Frontal cortex (tissue), 4 donors: ENCODE measurements at places on chromosomes 5 and 9.

DNA sequence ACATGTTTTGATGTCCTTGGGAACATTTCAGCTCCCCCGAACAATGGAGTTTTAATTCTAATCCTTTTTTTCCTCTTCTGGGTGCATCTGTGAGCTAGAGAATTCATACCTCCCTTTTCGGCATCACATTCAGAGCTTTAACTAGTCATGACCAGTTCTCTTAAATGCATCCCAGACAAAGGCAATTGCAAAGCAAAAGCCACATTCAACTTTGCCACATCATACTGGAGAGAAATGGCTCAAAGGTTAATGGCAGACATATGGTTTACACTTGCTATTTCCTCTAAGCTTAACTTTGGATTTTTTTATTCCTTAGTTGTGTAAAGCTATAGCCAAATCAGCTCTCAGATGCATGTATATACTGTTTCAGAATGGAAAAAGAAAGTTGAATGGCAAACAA lies 153.3 kb downstream of the ESM1 start:
- no peak for DNase-seq

DNA sequence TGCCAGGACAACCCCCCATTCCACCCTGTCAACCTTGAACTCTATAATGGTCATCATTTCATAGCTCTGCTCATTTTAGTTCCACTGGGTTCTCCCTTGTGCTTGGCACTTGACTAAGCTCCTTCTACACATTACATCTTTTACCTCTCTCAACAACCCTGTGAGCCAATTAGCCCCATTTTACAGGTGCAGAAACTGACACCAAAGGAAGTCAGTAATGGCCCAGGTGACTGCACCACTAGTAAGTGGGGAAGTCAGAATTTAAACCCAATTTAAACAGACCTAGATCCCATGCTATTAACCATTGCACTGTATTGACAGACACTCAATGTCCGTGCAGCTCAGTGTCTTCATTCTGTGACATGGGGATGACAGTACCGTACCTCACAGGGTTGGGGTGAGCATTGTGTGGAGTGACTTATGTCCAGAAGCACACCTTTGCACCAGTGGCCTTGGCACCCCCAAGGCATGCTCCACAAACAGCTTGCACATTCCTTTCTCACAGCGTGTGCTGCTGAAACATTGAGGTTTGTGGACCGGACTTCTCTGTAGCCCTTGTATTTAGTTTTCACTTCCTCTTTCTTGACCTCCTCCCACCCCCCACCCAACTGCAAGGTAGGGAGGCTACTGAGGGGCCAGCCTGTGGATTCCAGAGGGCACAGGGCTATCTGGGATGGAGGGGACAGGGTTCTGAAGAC lies 23.1 kb downstream of the IRF1 start:
- no peak for DNase-seq

DNA sequence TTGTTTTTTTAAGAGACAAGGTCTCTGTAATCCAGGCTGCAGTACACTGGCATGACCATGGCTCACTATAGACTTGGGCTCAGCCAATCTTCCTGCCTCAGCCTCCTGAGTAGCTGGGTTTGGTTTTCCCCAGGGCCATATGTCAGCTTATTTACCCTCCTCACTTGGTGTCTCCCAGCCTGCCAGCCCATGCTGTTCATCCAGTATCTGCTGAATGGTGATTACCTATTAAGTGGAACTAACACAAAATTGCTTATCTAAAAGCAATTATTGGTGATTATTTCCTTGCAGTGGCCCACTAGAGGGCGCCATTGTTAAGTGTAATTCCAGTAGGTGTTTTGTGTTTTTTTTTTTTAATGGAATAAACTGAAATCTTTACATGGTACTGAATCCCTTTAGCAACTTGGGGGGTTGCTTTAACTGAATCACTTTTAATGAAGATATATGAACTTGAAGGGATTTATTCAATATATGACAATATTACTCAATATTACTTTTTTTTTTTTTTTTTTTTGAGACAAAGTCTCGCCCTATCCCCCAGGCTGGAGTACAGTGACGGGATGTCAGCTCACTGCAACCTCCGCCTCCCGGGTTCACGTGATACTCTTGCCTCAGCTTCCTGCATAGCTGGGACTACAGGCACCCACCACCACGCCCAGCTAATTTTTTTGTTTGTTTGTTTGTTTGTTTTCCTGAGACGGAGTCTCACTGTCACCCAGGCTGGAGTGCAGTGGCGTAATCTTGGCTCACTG lies 13.8 kb downstream of the EXOSC2 start:
- no peak for DNase-seq

GRCh38 chr5:111649516-111649915 lies 107.5 kb downstream of the NREP start:
- DNase-seq: no peak

DNA sequence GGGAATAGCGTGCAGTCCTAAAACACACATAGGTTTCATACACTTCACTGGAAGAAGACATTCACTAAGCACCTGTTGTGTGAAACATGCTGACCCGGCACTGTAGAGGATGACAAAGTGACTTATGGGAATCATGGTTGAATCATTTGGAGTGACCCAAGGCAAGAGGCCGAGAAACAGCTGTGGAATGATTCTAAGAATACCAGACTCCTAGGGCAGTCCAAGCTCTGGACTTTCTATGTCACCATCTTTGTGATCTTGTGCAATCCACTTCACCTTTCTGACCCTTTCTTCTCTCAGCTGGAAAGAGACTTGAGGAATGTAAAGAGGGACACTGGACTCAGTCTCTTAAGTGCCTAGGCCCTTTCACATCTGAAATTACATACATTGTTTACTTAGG lies 13.1 kb downstream of the MSANTD3 start:
- no peak for DNase-seq

DNA sequence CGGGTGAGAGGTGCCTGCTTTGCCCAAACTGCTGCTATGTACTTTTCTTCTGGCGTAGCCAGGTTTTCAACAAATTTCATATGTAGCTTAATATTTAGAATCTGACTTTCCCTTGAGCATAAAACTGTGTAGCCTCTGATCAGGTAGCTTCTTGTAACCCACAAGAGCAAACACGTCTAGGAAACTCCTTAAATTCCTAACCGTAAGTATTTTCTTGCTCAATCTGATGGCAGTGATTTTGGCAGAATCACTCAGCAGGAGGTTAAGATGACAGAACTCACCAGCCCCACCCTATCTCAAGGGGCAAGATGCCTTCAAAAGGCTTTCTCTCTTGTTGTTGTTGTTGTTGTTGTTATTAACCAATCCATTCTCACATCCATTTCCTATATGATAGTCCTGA lies 20.8 kb downstream of the CKMT2 start:
- DNase-seq: no peak

DNA sequence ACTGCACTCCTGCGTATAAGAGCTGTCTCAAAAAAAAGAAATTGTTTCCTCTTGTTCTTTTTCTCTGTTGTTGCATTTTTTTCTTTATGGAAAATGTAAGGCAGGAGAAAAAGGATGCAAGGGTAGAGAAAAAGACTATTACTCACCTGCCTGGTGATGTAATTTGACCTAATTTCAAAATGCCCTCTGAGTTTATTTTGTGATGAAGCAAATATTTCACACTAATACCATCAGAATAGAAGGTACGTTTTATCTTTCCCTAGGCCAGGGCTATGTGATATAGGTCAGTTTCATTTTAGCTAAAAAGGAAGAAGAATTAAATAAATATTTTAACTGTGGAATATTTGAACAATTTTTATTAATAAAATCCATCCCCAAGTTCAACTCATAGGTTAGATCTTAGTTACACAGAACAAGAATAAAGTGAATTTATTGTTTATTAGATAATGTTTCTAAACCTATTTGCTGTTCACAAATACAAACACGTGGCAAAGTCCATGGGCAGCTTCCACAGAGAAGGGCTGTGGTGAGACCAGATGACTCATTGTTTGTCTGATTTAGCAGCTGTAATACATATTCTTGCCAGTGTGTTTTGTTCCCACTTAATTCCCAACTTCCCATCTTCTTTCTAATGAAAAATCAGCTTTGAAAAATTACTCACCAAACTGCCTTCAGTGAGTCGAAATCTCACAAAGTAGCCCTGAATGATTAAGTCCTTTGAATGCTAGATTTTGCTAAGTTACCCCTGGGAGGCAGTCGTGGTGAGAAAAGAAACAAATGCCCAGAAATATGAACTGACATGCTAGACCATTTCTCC lies 52.8 kb upstream of the CCDC112 start:
- DNase-seq: no peak

DNA sequence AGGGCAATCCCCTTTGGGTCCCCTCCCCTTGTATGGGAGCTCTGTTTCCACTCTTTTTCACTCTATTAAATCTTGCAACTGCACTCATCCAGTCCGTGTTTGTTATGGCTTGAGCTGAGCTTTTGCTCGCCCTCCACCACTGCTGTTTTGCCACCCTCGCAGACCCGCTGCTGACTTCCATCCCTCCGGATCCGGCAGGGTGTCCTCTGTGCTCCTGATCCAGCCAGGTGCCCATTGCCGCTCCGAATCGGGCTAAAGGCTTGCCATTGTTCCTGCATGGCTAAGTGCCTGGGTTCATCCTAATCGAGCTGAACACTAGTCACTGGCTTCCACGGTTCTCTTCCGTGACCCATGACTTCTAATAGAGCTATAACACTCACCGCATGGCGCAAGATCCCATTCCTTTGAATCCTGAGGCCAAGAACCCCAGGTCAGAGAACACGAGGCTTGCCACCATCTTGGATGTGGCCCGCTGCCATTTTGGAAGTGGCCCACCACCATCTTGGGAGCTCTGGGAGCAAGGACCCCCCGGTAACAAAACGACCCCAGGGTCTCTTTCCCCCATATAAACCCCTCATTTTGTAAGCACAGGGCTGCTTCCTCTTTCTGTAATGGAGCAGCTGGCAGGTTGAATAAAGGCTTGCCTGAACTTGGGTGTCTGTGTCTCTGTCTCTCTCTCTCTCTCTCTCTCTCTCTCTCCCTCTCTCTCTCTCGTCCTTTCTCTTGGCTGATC lies 1166.2 kb downstream of the TAF11L14 start:
- DNase-seq: no peak

DNA sequence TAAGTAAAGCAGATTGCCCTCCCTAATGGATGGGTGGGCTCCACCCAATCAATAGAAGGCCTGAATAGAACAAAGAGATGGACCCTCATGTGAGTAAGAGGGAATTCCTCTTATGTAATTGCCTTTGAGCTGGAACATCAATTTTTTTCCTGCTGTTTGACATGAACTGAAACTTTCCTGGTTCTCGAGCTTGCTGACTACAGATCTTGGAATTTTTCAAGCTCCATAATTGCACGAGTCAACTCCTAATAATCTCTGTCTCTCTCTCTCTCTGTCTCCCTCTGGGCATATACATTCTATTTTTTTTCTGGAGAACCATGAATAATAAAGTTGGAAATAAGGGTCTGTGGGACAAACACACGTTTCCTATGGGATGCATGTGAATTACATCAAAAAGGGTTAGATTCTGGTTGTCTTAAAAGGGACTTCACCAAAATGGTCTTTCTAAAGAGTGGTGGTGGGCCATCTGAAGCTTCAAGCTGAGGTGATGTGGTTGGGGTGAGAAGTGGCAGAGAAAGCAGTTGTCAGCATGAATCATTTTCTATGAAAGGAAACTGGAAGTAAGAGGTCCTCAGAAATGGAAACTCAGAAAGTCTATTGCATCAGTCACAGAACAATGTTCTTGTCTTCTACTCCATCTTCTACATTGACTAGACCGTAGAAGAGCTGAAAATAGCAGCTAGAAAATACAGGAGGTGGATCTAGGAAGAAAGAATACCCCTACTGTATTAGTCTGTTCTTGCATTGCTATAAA lies 47.0 kb upstream of the HOMER1 start:
- no peak for DNase-seq

DNA sequence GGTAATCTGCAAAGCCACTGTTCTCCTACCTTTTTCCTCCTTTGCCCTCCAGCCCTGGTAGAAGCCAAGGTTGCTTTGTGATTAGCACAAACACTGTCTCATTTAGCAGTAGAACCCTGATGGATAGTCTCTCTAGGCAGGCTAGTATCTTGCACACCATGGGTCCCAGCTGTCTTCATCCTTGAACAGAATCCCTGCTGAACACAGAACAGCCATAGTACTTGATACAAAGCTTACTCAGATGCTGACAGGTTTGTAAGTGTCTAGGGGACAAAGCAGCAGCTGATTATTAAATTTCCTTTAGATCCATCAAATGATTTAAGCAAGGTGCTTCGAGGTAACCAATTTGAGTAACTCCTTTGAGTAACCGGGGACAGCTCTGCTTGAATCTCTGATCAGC lies 163.7 kb upstream of the PPP1R2B start:
- no peak for DNase-seq

DNA sequence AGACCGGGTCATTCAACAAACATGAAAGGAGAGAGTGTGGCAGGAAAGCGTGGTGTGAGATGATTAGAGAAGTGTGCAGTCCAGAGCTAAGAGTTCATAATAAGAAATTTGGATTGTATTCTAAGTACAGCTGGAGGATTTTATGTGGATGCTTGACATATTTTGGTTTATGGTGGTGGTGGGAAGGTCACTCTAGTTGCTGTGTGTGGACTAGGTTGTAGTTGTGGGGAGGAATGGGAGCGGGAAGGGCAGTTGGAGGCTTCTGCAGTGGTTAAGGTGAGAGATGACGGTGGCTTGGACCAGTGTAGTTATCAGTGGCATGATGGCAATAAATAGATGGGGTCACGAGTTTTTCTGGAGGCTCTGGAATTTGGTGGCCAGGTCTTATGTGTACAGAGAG lies 45.7 kb upstream of the GPR151 start:
- DNase-seq: no peak

DNA sequence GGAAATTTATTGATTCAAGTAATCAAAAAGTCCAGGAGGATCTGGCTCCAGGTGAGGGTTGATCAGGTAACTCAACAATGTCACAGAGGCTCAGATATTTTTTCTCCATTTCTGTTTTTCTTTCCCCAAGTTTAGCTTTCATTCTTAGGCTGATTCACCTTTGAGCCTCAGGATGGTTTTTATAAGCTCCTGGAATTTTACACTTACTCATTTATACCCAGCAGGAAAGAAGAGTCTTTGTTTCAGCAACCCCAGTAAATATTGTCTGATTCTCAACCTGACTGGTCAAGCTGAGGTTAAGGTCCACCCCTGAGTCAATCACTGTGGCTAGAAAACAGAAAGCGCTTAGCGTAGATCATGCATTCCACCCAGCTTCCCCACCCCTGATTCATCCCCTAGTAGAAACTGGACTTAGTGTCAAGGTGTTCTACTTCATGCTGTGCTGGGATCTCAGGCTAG lies 500.6 kb downstream of the KIF4B start:
- no peak for DNase-seq

- no peak for DNase-seq
Measured at GRCh38 chr9:129032541-129033159, 3.8 kb upstream of the MIGA2 start.

- no peak for DNase-seq
Measured at GRCh38 chr5:111122398-111122797, 30.2 kb downstream of the WDR36 start.
